NCI-H2029 (cell line): ENCODE measurements at places on chromosomes 5 and 9.

DNA sequence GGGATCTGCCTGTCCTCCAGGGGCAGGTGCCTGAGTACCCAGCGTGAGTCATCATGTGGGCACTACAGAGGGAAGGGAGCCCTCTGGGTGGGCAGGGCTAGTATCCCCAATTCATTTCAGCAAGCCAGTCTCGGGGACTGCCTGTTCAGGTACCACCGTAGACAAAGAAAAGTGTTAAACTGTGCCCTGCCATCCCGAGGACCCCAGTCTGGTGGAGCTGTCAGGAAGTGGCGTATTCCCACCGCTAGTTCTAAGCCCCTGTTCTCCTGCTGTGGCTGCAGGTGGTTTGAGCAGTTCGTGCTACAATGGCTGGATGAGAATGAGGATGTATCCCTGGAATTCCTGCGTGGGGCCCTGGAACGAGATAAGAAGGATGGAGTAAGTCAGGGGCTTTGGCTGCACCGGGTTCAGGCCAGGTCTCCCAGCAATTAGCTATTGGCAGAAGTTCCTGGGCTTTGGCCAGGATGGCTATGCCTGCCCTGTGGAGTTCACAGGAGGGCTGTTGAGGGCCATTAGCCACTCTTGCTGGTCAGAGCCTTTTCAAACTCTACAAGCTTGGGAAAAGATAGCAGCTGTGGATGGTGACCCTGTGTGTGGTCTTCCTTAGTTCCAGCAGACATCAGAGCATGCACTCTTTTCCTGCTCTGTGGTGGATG lies 93.2 kb upstream of the RUSC2 start:
- DNase-seq = no peak

- no peak for DNase-seq
These were observed 170.2 kb downstream of the RANBP17 start for GRCh38 chr5:171031977-171032376.

- no peak for DNase-seq
These were observed 951 bp downstream of the UNC13B start for GRCh38 chr9:35162605-35163315.

- peak; percentile 72 for DNase-seq
These were observed 200.4 kb downstream of the MAST4 start for GRCh38 chr5:66796305-66797292.

DNA sequence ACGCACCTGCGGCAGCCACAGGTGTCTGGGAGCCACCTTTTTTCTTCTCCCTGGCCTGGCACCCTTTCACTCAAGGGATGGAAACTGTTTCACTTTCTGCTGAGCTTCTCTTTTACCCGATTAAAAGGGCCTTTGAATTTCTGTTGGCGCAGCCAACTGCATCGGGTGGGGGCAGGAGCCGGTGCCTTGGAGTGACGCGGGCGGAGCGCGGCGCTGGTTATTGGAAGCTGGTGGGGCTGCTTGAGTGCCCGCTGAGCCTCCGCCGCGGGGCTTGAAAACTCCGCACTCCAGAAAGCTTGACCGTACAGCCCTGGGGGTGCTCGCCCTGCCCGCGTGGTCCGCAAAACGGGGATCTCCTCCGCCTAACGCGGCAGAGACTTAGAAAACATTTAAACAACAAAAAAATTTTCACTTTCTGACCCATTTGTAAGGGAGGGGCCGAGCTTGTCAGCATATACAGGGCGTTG lies 52.0 kb upstream of the TJP2 start:
- peak; percentile 77 for DNase-seq

DNA sequence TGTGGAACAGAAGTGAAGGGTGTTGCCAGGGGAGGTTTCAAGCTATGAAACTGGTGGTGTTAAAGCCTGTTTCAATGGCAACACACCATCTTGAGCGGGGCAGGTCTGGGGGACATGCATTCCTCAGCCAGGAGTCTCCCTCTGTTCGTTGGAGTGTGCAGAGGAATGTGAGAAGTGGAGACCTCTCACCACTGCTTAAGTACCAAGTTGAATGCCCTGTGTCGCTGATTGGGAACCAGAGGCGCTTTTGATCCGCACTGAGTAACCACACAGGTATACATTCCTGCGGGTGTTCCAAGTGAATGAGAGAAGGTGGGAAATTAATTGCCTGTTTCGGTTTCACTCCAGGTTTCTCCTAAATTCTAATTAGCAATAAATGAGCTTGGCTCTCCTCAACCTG lies 99.4 kb downstream of the LIX1 start:
- no peak for DNase-seq

GRCh38 chr9:682633-683508 lies 158.6 kb upstream of the DMRT1 start:
- DNase-seq = no peak

DNA sequence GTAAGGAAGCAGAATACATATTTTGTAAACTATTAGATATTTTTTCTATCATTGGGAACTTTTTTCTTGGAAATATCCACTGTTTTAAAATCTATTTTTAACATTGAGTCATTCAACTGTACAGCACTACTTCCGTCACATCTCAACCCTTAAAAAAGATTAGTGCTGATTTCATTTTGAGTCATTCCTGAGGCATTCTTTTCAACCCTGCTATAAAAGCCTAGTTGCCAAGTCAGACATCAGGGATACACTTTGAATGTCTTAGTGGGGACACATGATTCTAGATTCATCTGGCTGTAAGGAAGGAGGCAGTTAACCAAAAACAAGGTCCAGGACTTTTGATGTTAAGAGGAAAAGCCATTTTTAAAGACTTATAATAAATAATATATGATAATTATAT lies 160.9 kb downstream of the GIN1 start:
- no peak for DNase-seq

GRCh38 chr5:1961952-1962595 lies 79.3 kb upstream of the IRX4 start:
- no peak for DNase-seq

DNA sequence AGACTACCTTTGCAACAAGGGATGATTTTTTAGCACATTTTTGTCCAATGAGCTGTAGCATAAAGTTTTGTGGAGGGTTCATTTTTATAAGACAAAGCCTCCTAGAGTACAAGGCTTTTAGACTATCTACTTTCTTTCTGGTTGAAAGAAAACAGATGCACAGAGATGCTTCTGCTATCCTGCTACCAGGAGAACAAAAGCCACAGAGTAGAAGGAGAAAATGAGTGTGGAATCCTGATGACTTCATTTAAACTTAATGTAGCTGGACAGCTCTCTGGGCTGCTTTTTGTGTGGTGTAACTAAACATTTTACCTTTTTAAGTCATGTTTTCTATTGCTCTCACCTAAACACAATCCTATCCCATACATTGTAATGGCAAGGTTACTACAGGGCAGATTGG lies 1009.4 kb downstream of the TLE1 start:
- DNase-seq = no peak

DNA sequence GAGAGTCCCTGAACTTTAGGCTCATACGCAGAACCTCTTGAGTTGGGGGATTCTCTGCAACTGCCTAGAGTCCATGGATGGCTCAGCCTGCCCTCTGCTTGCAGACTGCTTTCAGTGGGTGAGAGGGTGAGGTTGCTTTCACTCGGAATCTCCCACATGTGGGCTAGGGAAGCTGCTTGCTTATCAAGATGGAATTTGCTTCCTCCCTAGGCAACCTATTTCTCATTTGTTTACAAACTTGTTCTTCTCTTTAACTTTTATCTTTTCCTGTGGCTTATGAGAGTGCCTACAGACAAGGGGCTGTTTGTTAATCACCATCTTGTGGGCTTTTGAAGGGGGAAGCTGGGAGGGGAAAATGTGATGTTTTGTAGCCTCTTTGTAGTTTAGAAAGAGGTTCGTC lies 10.0 kb downstream of the TLE4 start:
- no peak for DNase-seq

GRCh38 chr9:18684593-18685317 lies 210.8 kb downstream of the ADAMTSL1 start:
- DNase-seq = no peak

DNA sequence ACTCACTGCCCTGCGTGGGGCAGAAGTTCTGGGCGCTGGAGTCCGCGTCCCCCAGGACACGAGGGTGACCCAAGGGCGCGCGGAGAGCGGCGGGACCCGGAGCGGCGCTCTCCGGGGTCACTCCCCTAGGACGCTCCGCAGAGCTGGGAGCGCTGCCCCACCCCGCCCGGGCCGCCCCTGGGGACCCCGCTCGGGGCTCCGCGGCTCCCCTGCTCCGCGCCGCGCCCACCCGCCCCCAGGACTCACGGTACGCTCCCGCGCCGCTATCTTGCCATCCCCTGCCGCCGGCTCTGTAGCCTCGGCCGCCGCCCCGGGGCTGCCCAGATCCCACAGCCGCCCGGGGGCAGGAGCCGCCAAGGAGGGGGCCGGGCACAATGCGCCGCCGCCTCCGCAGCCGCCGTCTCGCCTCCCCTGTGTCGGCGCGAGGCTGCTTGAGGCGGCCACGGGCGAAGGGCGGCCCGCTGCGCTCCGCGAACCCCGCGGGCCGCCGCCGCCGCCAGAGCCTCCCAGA lies 303 bp downstream of the LIFR start:
- peak; percentile 47 for DNase-seq

GRCh38 chr5:84752780-84753179 lies 368.1 kb upstream of the EDIL3 start:
- DNase-seq = no peak

GRCh38 chr5:93189707-93190120 lies 391.3 kb downstream of the NR2F1-AS1 start:
- no peak for DNase-seq

- DNase-seq = peak; percentile 16
These were observed 47.7 kb downstream of the CERT1 start for GRCh38 chr5:75463726-75464125.

DNA sequence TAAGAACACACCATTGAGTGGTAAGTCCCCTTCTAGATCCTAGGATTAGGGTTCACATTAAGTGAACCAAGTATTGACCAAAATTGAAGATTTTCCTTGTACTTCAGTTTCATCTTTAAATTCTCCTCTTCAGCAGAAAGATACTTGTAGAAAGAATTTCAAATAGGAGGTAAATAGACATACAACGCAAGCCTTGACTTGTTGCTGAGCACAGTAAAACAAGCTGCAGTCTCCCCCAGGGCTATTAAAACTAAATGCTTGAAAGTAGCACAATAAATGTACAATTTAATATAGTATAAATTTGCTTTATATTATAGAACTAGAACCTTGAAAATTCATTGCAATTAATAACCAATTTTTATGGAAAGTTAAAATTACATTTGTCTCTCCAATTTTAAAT lies 170.1 kb upstream of the TARS1 start:
- DNase-seq = no peak

GRCh38 chr5:177141496-177141895 lies 7.9 kb downstream of the NSD1 start:
- DNase-seq = no peak

GRCh38 chr9:132943651-132944293 lies 644 bp downstream of the TSC1 start:
- DNase-seq = no peak

- DNase-seq = no peak
These were observed 185.8 kb downstream of the CDK5RAP2 start for GRCh38 chr9:120394058-120394669.

GRCh38 chr5:149596712-149597111 lies 15.4 kb downstream of the ARHGEF37 start:
- no peak for DNase-seq

GRCh38 chr9:114388764-114389375 lies 1.1 kb upstream of the AKNA start:
- DNase-seq = no peak

GRCh38 chr5:115379622-115380344 lies 83.3 kb upstream of the CCDC112 start:
- DNase-seq = peak; percentile 23

GRCh38 chr5:93675460-93676450 lies 65.6 kb downstream of the POU5F2 start:
- DNase-seq = no peak

DNA sequence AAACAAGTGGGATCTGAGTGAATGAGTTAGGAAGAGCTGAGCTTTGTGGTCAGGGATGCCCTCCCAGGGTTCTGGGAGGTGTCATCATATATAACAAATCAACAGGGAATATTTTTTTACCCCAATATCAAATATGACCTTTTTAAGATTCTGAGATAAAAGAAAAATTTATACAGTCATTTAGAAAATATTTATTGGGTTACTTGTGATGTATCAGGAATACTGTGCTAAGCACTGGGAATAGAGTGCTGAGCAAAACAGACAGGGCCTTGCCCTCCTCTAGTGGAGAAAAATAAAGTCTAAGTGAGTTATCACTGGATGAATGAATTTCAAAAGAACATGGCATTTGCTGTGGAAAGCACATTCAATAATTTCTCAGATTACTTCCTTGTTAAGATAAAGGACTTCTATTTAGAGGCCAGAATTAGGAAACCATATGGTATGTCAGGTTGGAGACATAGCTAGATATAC lies 102.9 kb downstream of the BOD1 start:
- no peak for DNase-seq

GRCh38 chr9:110538647-110539041 lies 40.9 kb downstream of the SVEP1 start:
- no peak for DNase-seq

GRCh38 chr5:96058084-96058483 lies 96.4 kb upstream of the ELL2 start:
- no peak for DNase-seq

- DNase-seq = no peak
These were observed 205.8 kb downstream of the GABBR2 start for GRCh38 chr9:98502976-98503325.

- DNase-seq = peak; percentile 33
These were observed 410.1 kb upstream of the SMARCA2 start for GRCh38 chr9:1604942-1605560.

DNA sequence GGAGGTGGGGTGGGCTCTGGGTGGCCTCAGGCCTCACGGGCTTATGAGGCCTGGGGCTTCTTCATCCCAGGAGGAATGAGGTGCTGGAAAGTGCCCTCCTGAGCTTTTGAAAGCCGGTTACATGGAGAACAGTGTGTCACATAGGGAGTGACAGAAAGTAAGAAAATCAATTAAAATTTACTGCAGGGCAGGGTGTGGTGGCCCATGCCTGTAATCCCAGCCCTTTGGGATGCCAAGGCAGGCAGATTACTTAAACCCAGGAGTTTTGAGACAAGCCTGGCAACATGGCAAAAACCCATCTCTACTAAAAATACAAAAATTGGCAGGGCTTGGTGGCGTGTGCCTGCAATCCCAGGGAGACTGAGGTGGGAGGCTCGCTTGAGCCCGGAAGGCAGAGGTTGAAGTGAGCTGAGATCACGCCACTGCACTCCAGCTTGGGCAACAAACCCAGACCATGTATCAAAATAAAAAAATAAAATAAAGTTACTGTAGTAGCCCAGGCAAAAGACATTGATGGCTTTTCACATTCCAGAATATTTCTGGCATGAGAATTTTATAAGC lies 125.8 kb upstream of the DAPK1 start:
- DNase-seq = no peak

- no peak for DNase-seq
These were observed 69.8 kb downstream of the HABP4 start for GRCh38 chr9:96519787-96520186.
